Kidney (tissue), 22 donors: ENCODE measurements at places on chromosomes 3 and 15. TPM values are rescaled to one million over a fixed set of nuclear protein-coding genes. Genes with fewer than 3 reads are reported as not detected.

Gene ACKR4
- 1.0 TPM for total RNA-seq

Gene GNAT1
- total RNA-seq = not detected

Gene TOPAZ1
- total RNA-seq = not detected

Gene NR1D2
- 49.3 TPM for total RNA-seq

GRCh38 chr3:187185759-187186158 lies 11.5 kb upstream of the RTP1 start:
- no peak for DNase-seq

DNA sequence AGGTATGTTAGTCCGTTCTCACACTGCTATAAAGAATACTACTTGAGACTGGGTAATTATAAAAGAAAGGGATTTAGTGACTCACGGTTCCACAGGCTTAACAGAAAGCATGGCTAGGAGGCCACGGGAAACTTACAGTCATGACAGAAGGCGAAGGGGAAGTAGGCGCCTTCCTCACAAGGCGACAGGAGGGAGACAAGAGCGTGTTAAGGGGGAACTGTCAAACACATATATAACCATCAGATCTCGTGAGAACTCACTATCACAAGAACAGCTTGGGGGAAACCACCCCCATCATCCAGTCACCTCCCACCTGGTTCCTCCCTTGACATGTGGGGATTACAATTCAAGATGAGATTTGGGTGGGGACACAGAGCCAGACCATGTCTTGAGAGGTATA lies 30.4 kb downstream of the SPRED1 start:
- DNase-seq = no peak

GRCh38 chr3:5019411-5020241 lies 40.4 kb downstream of the BHLHE40 start:
- DNase-seq = no peak

GRCh38 chr15:73717802-73718201 lies 33.6 kb downstream of the CD276 start:
- no peak for DNase-seq

DNA sequence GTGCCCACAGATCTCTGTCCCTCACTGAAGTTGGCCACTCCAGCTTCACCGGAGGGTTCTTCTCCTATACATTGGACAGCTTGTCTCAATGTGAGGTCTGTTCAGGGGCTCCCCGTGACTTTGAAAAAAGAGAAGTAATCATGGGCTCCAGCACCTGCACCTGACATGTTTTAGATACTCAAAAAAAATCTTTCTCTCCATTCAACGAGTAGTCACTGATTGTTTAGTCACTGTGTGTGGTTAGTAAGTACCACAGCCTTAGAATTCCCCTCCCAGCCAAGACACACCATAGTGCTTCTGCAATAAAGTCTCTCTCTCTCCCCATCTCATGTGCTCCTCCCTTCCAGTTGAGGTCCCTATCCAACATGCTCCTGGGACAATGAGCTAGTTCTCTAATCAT lies 18.6 kb downstream of the CCR9 start:
- DNase-seq = no peak
